ENCODE measurements at places on chromosomes 13 and 19.

- no peak for DNase-seq
Measured at GRCh38 chr13:44905556-44905955, 83.7 kb downstream of the NUFIP1 start.

GRCh38 chr13:23871616-23872220 lies 17.5 kb downstream of the MIPEP start:
- DNase-seq = no peak

DNA sequence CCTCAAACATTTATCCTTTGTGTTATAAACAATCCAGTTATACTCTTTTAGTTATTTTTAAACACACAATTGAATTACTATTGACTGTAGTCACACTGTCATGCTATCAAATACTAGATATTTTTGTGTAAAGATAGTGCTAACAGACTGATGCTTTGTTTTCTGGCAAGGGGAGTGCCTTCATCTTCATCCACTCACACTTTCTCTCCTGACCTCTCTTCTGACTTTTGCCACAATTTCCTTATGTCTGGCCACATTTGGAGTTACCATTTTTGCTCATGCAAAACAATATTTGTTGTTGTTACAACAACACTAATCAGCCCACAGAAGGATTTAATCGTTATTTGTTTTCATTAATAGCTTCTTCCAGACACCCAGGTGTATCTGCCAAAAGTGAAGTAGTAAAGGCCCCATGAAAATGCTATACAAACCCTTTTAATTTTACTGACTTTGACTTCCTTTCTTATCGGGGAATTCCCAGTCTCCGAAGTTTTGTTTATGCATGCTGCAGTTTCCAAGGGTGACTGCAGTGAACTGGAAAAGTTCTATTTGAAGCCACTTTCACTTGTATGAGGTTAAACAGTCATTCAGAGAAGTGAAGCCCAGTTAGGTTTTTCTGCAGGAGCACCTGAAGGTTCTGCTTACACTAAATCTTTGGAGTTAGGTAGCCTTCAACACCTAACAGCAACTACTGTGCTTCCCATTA lies 66.1 kb upstream of the FRY start:
- no peak for DNase-seq

DNA sequence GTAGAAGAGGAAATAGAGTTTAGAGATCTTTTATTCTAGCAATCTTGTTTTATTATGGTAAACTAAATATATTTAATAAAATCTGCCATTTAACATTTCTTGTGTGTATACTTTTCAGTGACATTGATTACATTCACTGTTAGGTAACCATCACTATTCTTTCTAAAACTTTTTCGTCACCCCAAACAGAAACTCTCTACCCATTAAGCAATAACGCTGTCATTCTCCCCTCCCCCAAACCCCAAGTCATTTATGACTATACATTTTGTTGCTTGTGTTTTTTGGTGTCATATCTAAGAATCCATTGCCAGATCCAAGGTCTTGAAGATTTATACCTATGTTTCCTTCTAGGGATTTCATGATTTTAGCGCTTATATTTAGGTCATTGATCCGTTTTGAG lies 10.6 kb downstream of the URI1 start:
- DNase-seq = no peak

- DNase-seq = no peak
Measured at GRCh38 chr19:47713046-47714021, at the start of gene EHD2. EHD2 (plus strand) TSS chr19:47713422; CDS start chr19:47716613, 3,191 bp downstream.

GRCh38 chr13:76439546-76439945 lies 446.7 kb downstream of the KCTD12 start:
- DNase-seq = no peak

DNA sequence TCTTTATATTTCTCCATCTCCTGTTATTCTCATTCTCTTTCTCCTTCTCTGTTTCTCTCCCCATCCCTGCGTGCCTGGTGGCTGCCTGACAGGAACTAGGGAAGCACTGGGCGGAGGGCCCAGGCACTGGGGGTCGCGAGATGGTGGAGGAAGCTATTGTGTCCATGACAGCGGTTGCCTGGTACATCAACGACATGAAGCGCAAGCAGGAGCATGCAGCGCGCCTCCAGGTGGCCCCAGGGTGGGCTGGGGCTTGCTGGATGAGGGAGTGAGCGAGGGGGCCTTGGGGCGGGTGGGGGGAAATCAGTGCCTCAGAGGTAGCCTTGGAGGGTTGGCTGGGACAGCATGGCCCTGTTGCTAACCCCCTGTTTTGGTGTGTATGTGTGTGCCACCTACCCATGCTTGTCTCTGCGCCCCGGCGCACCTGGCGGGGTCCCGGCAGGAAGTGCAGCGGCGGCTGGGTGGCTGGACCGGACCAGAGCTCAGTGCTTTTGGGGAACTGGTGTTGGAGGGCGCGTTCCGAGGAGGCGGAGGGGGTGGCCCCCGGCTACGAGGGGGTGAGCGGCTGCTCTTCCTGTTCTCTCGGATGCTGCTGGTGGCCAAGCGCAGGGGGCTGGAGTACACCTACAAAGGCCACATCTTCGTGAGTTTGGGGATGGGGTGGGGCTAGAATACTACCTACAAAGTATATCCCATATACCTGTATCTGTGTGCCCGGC lies 5.2 kb downstream of the PLEKHG2 start:
- DNase-seq = no peak

GRCh38 chr19:33831825-33832224 lies 35.2 kb downstream of the KCTD15 start:
- no peak for DNase-seq

Measured in activated T-helper 1 cell treated with anti-CD3 and anti-CD28 coated beads, Interleukin-2, amount 50 U/mL, for 16 hours (primary cell).